ENCODE measurements at places on chromosomes 7 and 10.

DNA sequence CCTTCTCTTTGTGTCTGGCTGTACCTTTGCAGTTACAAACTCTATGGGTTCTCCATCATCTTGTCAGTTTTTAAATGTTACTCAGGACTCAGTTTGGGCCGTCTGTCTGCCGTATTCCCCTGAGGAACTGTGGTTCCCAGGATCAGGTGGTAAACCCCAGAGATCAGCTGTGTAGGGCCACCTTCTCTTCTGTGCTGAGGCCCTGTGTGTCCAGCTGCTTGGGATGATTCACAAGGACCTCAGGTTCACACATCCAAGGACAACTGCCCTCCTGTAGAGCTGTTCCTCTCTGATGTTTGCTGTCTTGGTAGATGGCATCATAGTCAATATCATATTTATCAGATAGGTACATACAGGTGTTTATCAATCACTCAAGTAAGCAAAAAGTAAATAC lies 24.5 kb downstream of the CUL1 start:
- no peak for DNase-seq

DNA sequence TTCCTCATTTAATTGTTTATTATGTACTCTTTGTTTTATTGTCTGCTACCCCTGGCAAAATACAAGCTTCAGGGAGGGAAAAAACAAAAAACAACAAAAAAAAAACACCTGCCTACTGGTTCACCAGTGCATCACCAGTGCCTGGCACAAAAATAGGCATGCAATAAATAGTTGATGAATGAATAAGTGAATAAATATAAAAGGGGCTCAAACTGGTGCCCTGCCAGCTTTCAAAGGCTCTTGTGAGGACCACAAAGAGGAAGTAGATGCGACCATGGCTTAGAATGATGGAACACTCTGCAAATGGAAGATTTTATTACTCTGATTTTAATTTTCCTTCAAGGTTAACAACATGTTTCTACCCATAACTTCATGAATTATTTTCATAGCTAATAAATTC lies 213.0 kb upstream of the INHBA start:
- DNase-seq, result no peak

- DNase-seq, result no peak
Measured at GRCh38 chr7:110841840-110842545, 248.9 kb upstream of the LRRN3 start.

DNA sequence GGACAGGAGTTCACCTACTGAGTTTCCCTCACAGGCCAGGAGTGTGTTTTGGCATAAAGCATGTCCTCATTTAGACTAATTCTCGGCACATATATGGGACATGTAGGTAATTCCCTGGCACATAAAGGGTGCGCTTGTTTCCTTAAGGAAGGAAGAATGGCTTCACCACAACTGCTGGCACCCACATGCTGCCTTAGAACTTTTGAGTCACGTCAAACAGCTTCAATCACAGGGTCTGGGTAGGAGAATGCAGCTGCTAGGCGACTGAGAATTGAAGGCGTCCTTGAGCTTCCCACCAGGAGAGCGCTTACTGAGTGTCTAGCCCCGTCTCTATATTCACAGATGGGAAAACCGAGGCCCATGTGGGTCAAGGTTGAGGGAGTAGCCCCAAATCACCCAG lies 146.1 kb downstream of the CHN2 start:
- no peak for DNase-seq

- DNase-seq, result no peak
Measured at GRCh38 chr10:72841487-72841886, 52.1 kb upstream of the OIT3 start.

GRCh38 chr10:55466806-55467504 lies 665.9 kb upstream of the PCDH15 start:
- no peak for DNase-seq

- DNase-seq, result peak; percentile 6
Measured at GRCh38 chr10:109647627-109648026, 275.7 kb downstream of the XPNPEP1 start.

DNA sequence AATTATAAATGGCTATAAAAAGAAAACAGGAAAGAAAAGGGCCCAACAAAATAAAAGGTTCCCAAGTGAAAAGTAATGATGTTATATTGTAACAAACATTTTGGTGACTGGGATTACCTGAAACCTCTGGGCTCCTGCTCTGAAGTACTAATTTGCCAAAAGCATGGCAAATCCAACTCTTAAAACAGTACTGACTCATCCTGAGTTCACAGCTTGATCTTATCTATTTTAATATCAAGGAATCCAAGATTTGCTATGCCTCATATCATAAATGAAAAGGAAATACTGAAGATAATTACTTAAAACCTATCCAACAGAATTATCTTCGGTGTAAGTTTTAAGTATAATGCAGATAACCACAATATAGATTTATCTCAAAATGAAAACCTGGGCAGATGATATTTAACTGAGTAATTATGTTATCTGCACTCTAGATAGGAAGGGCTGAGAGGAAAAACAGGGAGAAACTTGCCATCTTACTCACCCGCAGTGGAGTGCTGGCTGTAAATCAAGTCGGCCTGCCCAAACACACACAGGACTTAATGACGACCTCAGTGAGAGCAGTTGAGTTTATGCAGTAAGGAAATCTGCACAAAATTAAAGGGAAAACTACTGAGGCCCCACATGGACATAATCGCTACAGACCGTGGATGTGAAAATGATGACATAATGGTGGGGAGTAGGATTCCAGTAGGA lies 48.4 kb downstream of the MPP7 start:
- peak; percentile 84 for DNase-seq

DNA sequence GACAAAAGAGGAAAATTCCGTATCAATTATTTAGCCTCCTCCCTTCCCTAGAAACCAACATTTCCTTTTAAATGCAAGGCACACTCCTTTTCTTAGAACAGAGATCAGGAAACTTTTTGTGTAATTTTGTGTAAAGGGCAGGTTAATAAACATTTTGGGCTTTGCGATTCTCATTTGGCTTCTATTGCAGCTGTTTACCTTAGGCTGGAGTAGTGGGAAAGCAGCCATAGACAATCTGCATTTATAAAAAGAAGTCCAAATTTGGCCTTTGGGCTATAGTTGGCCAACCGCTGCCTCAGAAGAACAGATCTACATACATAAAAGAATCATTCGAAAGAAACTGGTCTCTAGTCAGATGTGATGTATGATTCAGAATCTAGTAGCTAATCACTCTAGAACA lies 35.3 kb downstream of the NAMPT start:
- no peak for DNase-seq

GRCh38 chr7:4091767-4092166 lies 590.3 kb upstream of the FOXK1 start:
- DNase-seq, result peak; percentile 23

DNA sequence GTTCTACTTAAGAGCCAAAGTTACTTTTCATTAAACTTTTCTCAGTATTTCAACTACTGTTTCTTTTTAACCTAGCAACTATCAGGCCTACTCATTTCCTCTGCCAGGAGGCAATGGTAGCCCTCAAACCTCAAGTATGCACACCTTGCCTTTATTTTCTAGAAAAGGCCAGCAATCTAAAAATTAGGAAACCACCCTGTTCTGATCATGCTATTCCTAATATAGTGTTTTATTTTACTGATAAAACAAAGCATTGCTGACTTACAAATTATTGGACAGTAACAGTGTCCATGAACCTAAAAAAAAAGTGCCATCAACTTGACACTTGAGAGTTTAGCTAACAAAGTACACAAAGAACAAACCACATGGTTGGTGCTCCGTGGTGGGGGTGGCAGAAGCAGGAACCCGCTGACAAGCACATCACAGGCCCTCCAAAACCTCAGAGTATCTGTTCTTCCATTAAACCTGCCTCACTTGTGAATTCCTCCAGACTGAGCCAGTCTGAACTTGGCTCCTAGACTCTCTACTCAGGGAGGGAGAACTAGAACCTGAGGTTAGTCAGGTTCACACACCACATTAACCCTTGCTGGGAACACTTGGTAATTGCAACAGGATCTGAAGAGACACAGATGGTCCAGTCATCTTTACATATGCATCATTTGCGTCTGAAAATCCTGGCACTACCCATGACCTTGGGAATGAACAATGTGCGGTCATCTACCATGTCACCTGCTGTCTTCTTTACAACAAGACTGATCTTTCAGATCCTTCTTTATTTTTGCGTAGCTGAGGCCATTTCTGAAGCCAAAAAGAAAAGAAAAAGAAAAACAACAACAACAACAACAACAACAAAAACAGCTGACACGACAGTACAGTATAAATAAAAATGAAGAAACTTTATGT lies 31.9 kb downstream of the PIP4K2A start:
- peak; percentile 64 for DNase-seq

All from amniotic epithelial cell (primary cell).